Substantia nigra (tissue), 51 donors: ENCODE measurements at places on chromosomes 5 and 9.

DNA sequence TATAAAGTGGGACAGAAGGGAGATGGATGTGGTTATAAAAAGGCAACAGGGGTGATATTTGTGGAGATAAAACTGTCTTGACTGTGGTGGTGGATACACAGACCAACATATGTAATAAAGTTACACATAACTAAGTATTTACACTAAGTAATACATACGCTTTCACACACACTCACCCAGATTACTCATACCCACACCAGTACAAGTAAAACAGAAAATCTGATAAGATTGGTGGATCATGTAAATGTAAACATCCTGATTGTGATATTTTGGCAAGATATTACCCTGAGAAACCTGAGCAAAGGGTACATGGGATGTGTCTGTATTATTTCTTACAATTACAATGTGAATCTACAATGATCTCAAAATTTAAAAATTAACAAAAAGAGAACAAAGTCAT lies 53.3 kb upstream of the SLIT3 start:
- DNase-seq, result no peak

- no peak for DNase-seq
Measured at GRCh38 chr5:126334760-126335159, 88.4 kb upstream of the GRAMD2B start.

DNA sequence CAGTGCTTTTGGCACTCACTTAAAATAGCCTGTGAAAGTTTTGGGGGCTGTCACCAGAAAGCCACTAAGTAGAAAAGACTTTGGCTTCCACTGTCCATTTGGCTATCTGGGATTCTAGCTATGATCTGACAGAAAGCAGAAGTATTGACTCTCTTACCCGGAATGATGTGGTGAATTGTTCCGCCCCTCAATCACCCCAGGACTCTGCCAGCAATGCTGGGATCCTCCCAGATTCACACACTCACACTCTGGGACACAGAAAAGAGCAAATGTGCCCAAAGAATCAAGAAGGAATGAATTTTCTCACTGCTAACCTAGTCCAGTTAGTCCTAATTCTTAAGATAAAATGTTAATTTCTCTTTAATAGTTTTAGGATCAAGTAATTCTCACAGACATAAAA lies 576.9 kb downstream of the BNC2 start:
- DNase-seq, result no peak

- DNase-seq, result no peak
Measured at GRCh38 chr5:119465640-119466039, 13.3 kb downstream of the HSD17B4 start.

DNA sequence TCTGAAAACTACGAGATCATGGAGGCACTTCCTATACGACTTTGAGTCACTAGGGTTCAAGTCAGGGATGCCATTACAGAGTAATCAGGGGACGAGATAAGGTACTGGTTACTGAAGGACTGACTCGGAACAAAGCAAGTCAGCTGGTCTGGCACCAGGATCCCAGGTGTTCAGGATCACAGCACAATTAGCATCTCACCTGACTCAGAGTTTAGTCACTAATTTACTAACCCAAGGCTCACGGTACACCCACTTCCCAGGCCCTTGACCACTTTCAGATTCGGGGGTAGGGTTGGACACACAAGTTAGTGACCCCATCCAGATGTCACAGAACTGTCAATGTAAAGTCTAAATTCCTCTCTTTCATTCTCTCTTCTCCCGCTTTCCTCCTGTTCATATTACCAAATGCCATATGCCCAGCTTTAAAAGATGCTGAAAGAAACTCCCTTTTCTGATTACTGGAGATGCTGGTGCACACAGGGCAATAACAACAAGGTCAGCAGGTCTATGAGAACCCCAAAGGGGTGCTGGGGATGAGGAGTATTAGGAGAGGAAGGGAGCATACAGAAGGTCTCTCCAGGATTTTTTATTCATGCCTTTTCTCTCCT lies 657.8 kb downstream of the TLE1 start:
- DNase-seq, result no peak

DNA sequence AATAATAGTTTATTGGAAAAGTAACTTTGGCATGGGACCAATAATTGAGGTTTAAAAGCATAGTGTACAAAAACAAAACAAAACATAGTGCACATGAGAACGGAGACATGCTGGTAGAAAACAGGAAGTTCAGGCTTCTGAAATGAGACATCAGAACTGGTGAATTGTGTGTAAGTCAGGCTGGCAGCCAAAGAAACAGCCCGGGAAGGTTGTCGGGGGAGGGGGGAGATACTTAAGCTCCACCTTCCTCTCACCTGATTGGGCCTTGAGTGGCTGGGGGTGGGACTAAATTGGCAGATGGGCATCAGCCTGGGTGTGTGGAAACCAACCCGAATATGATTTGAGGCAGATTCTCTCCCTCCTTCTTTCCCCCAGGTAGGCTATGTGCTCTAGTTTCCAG lies 256.3 kb downstream of the SMARCA2 start:
- no peak for DNase-seq

- no peak for DNase-seq
Measured at GRCh38 chr9:86093788-86094555, 5.4 kb downstream of the GOLM1 start.

DNA sequence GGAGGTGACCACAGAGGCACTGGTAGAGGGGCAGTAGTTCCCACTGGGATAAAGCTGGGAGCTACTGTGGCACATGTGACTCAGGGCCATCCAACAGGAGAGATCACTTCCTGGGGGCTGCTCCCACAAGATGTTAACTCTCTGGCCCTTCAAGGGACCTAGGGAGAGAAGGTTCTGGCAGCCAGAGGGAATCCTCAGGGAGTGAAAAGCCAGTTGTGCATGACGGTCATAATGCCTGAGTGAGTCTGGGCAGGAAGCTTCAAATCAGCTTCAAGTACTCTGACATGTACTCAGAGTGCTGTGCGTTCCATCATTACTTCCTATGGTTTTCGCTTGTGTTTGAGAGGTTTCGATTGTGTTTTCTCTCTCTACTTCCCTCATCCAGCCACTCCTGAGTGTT lies 388.5 kb downstream of the GABRG2 start:
- no peak for DNase-seq

- DNase-seq, result no peak
Measured at GRCh38 chr9:124355941-124356744, 59.1 kb downstream of the PSMB7 start.

DNA sequence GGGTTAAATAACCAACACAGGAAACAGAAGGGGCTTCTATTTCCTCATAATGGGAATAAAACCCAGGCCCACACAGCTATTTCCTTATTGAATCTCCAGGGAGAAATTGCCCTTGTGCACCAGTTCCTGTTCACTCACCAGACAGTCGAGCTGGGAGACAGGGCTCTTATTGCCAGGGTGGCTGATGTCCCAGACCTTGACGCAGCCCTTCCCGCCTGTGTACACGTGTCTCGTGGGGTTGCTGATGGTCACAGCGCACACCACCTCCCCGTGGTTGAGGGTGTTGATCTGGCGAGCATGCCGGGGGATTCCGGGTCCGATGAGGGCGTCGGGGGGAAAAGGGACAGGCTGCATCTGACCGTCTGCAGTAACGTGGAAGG lies 96.5 kb downstream of the TLE1 start:
- no peak for DNase-seq

DNA sequence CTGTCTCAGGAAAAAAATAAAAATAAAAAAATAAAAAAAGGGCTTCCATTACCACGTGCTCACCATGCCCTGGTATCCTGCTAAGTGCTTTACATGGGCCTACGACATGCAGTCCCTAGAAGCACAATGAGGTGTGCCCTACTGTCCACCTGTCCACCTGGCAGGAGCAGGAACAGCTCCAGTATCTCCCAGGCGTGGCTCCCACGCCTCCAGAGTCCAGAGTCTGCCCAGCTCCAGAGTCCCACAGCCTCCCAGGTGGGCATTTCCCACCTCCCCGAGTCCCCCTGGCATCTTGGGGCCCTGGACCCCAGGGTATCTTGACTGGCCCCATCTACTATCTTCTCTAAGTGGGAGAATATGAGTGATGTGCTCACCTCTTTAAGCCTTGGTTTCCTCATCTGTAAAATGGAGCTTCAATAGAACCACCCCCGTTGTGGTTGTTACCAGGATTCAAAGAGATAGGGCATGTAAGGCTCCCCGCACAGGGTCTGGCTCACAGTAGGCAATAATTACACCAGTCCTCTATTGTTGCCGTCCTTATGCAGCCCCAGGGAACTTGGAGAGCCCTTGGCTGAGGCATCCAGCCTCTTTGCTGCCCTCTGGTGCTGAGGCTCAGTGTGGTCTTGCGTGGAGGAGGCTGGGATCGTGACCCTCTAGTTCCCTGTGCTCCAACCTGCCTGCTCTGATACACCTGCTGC lies 8.9 kb downstream of the CXCL14 start:
- no peak for DNase-seq

- no peak for DNase-seq
Measured at GRCh38 chr9:78620764-78621163, 323.8 kb downstream of the PSAT1 start.

GRCh38 chr5:94847726-94848125 lies 229.3 kb downstream of the SLF1 start:
- no peak for DNase-seq

DNA sequence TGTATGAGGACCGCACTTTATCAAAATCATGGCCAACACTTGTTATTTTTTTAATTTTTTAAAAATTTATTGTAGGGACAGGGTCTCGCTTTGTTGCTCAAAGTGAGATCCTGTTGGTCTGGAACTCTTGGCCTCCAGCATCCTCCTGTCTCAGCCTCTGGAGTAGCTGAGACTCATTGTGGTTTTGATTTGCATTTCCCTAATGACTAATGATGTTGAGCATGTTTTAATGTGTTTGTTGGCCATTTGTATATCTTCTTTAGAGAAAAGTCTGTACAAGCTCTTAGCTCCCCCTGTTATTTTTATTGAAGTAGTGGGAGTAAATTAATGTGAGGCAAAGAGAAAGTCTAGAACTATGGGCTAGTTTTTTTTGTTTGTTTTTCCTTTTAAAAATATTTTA lies 1.6 kb upstream of the RPS6 start:
- DNase-seq, result no peak

DNA sequence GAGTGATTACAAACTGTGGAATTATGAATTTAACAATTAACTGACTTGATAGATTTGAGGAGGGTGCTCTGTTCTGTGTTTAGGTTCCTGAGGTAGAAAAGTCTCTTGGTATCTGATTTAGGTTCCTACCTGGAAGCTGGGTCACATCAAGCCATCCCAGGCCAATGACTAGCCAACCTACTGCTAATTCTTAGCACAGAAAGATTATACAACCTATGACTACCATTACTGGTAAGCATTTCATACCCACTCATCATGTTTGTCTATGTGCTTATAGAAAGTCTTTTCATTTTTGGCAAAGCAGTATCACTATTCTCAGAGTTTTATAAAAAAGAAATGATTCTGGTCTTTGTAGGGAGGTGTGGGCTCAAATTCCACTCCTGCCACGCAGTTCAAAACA lies 49.7 kb downstream of the GNAQ start:
- DNase-seq, result no peak

DNA sequence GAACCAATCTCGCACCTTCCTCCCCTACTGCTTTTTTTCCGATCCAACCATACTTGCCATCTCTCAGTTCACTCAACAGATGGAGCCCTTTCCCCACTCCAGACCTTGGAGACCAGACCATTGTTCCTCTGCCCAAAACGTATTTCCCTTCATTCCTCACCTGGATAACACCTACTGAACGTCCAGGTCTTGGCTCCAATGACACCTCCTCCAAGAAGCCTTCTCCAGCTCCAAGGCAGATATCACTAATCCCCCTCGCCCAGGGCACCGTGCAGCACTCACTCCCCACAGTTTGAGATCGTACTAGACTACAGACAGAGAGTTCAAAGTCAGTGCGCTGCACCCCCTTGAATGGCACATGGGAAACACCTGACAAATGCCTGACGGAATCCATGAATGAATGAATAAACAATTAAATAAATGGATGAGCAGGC lies 47.1 kb upstream of the AKNA start:
- DNase-seq, result no peak
